ENCODE measurements at places on chromosomes 12 and 14.

DNA sequence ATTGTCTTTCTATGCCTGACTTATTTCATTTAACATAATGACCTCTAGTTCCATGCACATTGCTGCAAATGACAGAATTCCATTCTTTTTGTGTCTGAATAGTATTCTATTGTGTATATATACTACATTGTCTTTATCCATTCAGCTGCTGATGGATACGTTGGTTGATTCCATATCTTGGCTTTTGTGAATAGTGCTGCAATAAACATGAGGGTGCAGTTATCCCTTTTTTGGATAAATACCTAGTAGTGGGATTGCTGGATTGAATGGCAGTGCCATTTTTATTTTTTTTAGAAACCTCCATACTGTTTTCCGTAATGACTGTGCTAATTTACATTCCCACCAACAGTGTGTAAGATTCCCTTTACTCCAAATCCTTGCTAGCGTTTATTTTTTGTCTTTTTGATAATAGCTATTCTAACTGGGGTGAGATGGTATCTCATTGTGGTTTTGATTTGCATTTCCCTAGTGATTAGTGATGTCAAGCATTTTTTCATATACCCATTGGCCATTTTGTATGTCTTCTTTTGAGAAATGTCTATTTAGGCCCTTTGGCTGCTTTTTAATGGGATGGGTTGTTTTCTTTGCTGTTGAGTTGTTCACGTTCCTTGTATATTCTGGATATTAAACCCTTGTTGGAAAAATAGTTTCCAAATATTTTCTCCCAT, 2.3 kb downstream of the OAS2 start:
- no peak for DNase-seq

GRCh38 chr14:36020120-36021029, 156.1 kb downstream of the PTCSC3 start:
- DNase-seq, result no peak

GRCh38 chr14:102079700-102079979, 7.2 kb downstream of the HSP90AA1 start:
- no peak for DNase-seq

DNA sequence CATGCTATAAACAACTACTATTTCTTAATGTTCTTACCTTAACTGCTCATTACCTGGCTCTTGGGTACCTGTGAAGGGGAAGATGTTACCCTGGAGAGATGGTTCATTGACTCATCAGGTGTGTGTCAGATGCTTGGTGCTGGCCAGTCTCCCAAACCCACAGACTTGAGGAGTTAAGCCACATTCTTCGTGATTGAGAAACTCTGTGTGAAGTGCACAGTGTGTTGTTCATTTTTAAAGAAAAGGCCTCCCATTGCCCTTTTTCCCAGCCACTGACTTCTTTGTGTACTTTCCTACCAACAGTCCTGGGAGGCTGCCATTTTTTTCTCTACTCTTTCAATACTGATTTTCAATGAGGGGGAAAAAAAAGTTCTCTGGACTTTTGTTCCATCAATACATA, 3.2 kb downstream of the MGST1 start:
- DNase-seq, result no peak

- DNase-seq, result no peak
Measured at GRCh38 chr12:104951759-104952509, 6.2 kb downstream of the SLC41A2 start.

DNA sequence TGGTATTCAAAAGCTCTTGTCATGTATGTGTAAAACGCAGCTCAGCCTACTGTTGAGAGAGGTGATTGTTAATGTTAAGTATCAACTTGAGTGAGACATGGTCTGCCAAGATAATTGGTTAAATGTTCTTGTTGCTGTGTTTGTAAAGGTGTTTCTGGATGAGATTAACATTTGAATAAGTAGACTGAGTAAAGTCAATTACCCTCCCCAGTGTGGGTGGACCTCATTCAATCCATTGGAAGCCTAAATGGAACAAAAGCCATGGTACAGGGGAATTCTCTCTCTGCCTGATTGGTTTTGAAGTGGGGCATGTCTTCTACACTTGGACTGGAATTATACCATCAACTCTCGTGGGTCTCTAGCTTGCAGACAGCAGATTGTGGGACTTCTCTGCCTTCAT, 63.8 kb upstream of the RERGL start:
- no peak for DNase-seq

DNA sequence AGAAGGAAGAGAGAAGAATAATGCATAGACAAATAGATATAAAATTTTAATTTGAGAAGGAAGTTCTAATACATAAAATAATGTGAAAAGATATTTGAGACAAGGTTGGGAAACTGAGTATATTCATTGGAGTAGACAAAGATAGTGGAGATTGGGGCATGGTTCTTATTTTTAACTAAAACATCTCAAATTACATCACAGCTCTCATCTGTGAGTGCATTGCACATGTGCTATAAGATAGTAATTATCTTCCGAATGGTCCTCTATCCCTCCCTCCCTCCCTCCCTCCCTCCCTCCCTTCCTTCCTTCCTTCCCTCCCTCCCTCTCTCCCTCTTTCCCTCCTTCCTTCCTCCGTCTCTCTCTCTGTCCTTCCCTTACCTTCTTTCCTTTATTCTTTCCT, 1104.0 kb upstream of the FLRT2 start:
- DNase-seq, result no peak

DNA sequence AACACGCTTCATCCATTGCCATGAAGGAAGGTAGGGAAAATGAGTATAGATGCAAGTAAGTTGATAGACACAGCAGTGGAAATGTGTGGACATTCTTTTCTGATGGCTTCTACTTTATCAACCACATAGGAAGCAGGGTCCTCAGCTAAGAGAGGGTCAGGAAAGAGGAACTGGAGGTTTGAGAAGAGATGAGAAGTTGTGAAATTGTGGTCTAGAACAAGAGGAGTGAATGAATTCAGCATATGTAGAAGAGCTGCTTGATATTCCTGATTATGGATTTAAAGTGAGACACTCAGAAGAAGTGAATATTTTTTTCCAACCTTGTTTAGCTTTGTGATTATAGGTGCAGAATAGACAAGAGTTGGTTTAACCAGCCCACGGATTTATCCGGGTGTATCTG, 128.5 kb downstream of the SLC15A5 start:
- no peak for DNase-seq

DNA sequence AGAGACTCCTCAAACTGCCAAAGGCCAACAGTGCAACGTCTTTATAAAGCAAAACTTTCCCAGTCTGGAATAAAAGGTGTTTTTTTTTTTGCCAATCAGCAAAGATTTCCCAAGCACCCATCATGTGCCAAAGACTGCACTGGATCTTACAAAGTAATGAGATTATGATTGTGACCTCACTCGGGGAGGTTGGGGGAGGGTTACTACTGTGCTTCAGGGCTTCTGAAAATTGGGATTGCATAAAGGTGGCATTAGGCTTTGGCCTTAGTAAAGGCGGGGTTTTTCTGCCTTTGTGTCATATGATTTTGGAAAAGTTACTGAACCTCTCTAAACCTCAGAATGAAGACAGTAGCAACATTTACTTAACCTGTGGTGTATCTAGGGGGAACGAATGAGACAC, 233.8 kb downstream of the DACT1 start:
- DNase-seq, result no peak

DNA sequence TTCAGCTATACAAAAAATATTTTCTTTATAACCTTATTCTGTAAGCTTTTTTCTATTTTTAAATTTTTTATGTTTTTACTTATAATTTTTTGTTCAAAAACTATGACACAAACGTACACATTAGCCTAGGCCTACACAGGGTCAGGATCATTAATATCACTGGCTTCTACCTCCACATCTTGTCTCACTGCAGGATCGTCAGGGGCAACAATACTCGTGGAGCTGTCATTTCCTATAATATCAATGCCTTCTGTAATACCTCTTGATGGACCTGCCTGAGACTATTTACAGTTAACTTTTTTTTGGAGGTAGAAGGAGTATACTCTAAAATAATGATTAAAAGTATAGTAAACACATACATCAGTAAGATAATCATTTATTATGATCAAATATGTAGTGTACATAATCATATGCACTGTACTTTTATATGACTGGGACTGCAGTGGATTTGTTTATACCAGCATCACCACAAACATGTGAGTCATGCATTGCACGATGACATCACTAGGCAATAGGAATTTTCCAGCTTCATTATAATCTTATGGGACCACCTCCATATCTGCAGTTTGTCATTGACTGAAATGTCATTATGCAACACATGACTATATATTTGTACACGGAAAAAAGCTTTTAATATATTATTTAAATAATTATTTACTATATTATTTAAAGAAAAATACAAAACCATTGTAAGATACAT, 18.5 kb upstream of the PMCH start:
- no peak for DNase-seq

Data from activated T-cell treated with anti-CD3 and anti-CD28 coated beads for 4 hours (primary cell).